Bronchial epithelial cell (primary cell): ENCODE measurements at places on chromosomes 7 and 10. TPM values are rescaled to one million over a fixed set of nuclear protein-coding genes. Genes with fewer than 3 reads are reported as not detected.

SFTPD gene
- 0.77 and 0.79 TPM in 2 replicates for total RNA-seq

CPVL gene
- total RNA-seq, result not detected in 2 replicates

KEL gene
- total RNA-seq, result 0.13 TPM in 1 of 2 replicates, not detected in the other

ELN gene
- total RNA-seq, result under 0.01 TPM in 2 replicates

POLR2J gene
- total RNA-seq, result 24.5 and 50.1 TPM in 2 replicates

NT5C2 gene
- 105 and 127 TPM in 2 replicates for total RNA-seq

AKR1B15 gene
- total RNA-seq, result under 0.01 and 0.13 TPM in 2 replicates

CALML3 gene
- 0.53 and 1.0 TPM in 2 replicates for total RNA-seq

GJD4 gene
- total RNA-seq, result not detected in 2 replicates

LLCFC1 gene
- not detected in 2 replicates for total RNA-seq

NEUROD6 gene
- not detected in 2 replicates for total RNA-seq

MUC3A gene
- under 0.01 TPM in 1 of 2 replicates, not detected in the other for total RNA-seq

DRGX gene
- not detected in 2 replicates for total RNA-seq

ASB4 gene
- total RNA-seq, result under 0.01 TPM in 1 of 2 replicates, not detected in the other

NPSR1 gene
- not detected in 2 replicates for total RNA-seq
